ENCODE measurements at places on chromosomes 12 and 14. TPM values are rescaled to one million over a fixed set of nuclear protein-coding genes. Genes with fewer than 3 reads are reported as not detected.

TSPAN11 gene
- 0.44 TPM for polyA plus RNA-seq

SLC35E3 gene
- 5.7 TPM for polyA plus RNA-seq

FGF6 gene
- polyA plus RNA-seq: not detected

FOXN4 gene
- polyA plus RNA-seq: not detected

IL26 gene
- not detected for polyA plus RNA-seq

FAM181A gene
- not detected for polyA plus RNA-seq

CLEC4A gene
- 0.26 TPM for polyA plus RNA-seq

CPM gene
- 5.8 TPM for polyA plus RNA-seq

KRT80 gene
- 4.2 TPM for polyA plus RNA-seq

C1R gene
- 703 TPM for polyA plus RNA-seq

TAS2R50 gene
- polyA plus RNA-seq: not detected

BDKRB1 gene
- polyA plus RNA-seq: 3.8 TPM

BDKRB2 gene
- polyA plus RNA-seq: 21.3 TPM

RTN1 gene
- 0.36 TPM for polyA plus RNA-seq

BRAP gene
- 21.8 TPM for polyA plus RNA-seq

KIF21A gene
- 0.69 TPM for polyA plus RNA-seq

PDZRN4 gene
- polyA plus RNA-seq: not detected

POTEM gene
- not detected for polyA plus RNA-seq

ZC2HC1C gene
- 0.85 TPM for polyA plus RNA-seq

CYP27B1 gene
- polyA plus RNA-seq: 0.76 TPM

KCNC2 gene
- polyA plus RNA-seq: not detected

RNASE7 gene
- polyA plus RNA-seq: not detected

IFNG-AS1 gene
- not detected for polyA plus RNA-seq

GLT8D2 gene
- 90.2 TPM for polyA plus RNA-seq

ACOT2 gene
- 70.2 TPM for polyA plus RNA-seq

IL22 gene
- polyA plus RNA-seq: not detected

TOMM20L gene
- polyA plus RNA-seq: not detected

TAS2R31 gene
- polyA plus RNA-seq: 0.29 TPM

SDR9C7 gene
- not detected for polyA plus RNA-seq

IL31 gene
- not detected for polyA plus RNA-seq

SLCO1A2 gene
- polyA plus RNA-seq: not detected

FGF23 gene
- polyA plus RNA-seq: not detected

FAM222A gene
- polyA plus RNA-seq: 0.12 TPM

SIX6 gene
- polyA plus RNA-seq: not detected

CRACR2A gene
- 1.4 TPM for polyA plus RNA-seq

DNAI7 gene
- 0.11 TPM for polyA plus RNA-seq

FITM1 gene
- 0.23 TPM for polyA plus RNA-seq

ARHGAP9 gene
- polyA plus RNA-seq: 0.98 TPM

TMEM229B gene
- 0.25 TPM for polyA plus RNA-seq

PTMS gene
- 241 TPM for polyA plus RNA-seq

DTD2 gene
- 20.3 TPM for polyA plus RNA-seq

RASSF8 gene
- polyA plus RNA-seq: 35.8 TPM

REP15 gene
- 1.0 TPM for polyA plus RNA-seq

NELL2 gene
- polyA plus RNA-seq: 0.16 TPM

RFLNA gene
- 0.05 TPM for polyA plus RNA-seq

ACTR10 gene
- polyA plus RNA-seq: 95.9 TPM

PRIM1 gene
- 7.8 TPM for polyA plus RNA-seq

TMEM30B gene
- polyA plus RNA-seq: 0.32 TPM
